ENCODE measurements at places on chromosomes 7 and 10.

- DNase-seq: no peak
Observed at GRCh38 chr10:70561070-70561469, 41.5 kb downstream of the PRF1 start.

DNA sequence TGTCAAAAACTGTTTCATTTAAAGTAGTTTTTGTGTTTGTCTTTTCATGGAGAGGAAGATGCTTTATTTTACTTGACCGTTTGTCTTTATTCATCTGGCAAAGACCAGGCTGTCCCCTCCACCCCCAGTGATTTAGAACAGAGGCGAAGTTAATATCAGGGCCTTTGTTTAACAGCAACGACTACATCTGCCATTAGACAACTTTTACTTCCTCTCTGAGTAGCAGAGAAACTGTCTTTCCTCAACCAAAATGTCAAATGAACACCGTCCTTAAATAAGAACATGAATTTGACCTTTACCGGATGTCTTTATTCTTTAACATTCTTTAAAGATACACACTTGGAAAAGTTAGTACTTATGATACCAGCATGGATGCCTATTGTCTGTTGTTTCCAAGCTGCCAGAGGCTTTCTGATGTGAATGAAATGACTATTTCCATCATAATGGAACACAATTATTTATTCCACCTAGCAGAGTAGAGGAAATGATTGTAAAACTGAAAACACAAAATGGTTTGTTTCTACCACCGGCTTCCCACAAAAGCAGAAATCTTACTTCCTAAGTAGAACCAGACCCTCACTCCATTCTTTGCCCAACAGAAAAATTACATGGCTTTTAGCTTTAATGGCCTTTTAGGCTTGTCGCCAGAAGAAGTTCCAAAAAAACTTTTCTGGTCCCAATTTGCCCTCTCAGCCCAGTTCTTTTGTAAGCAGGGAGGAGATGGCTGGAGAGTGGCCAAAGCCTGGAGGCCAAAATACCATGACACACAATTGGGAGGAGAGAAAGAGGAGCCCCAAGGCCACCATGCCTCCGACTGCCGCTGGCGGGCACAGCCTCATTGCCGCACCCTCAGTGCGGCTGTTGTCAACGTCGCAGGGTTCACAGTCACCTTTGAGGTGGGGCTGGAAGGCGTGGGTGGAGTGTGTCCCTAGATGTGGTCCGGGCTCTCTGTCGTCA, 168.5 kb downstream of the TEX36 start:
- no peak for DNase-seq

DNA sequence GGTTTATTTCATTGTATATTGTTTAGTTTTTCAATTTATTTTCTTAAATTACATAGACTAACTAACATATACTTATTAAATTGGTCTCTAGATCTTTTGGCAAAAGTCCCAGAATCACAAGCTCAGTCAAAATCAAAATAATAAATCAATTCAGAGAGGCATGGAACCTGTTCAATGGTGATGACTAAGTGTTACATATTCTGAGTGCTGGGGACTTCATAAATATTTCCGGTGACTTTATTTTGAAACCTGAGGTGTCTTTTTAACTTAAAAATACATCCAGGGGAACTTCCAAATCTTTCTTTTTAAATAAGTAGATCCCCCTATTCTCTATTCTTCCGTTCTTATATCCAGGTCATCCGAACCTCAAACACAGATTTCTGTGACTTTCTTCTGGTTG, 89.6 kb upstream of the ZNF804B start:
- no peak for DNase-seq

DNA sequence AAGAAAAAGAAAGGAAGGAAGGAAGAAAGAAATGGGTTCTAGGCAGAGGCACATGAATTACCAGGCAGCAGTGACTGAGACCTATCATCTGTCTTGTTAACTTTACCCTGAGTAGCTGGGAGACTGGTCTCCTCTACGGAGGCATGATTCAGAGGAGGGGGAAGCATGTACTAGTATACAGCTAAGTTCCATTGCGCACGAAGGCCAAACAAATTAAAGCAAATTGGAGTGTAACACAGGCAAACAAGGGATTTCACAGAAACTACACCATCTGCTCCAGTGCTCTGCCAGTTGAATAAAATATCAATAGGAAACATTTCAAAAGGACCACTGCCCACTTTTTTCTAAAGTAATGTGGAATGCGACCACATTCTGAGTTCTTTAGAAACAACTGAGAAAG, 65.9 kb upstream of the RSU1 start:
- no peak for DNase-seq

DNA sequence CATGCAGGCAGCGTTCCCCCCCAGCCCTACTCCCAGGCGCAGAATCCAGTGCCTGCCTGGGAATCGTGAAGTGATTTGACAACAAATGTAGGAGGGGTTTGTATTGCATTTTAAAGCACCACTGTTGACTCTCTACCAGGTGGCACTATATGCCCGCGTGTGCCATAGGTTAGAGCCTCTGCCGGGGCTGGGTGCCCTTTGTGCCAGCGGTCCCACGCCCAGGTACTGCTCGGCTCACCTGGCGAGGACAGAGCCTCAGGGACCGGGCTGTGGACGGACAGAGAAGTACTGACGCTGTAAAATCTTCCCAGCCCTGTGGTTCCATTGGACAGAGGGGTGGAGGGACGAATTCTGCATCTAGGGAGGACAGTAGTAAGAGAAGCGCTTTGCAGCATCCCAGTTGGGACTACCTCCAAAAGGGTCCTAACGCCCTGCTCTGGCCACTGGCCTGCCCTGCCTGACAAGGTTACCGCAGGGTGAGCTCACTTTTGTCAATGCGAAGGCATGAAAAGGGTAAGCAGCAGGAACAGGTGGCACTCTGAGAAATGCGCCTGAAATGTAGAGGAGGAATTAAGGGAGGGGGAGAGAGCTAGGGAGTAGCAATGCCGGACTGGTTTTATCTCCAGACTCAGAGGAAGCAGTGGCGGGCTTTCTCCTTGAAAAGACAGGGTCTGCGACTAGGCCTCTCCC, 788 bp upstream of the CACNA2D1 start:
- no peak for DNase-seq

DNA sequence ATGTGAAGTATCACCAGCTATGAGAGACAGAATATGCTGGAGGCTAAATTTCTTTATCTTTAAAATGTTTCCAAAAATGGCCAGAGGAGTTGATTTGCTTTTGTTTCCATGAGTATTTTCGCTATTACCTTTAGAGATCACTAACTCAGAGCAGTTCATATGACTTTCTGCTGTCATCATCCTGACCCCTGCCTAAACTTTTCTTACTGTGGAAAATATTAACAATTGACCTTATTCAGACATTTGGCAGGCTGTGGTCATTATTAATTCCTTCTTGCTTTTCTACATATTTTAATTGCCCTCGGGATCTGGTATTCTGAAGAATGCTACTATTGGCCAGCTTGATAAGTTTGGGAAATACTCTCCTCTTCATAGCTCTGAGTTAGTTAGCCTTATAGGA, 156.5 kb downstream of the EXOC4 start:
- no peak for DNase-seq

GRCh38 chr7:133509822-133510221, 256.9 kb downstream of the EXOC4 start:
- DNase-seq: no peak

Data from activated CD8-positive, alpha-beta memory T cell treated with anti-CD3 and anti-CD28 coated beads for 48 hours (primary cell).